Stimulated activated CD8-positive, alpha-beta memory T cell treated with anti-CD3 and anti-CD28 coated beads, Interleukin-7, amount 100 ng/mL, for 24 hours (primary cell): ENCODE measurements at places on chromosomes 5 and 9.

- no peak for DNase-seq
Measured at GRCh38 chr9:79189511-79189924, 382.2 kb upstream of the TLE4 start.

DNA sequence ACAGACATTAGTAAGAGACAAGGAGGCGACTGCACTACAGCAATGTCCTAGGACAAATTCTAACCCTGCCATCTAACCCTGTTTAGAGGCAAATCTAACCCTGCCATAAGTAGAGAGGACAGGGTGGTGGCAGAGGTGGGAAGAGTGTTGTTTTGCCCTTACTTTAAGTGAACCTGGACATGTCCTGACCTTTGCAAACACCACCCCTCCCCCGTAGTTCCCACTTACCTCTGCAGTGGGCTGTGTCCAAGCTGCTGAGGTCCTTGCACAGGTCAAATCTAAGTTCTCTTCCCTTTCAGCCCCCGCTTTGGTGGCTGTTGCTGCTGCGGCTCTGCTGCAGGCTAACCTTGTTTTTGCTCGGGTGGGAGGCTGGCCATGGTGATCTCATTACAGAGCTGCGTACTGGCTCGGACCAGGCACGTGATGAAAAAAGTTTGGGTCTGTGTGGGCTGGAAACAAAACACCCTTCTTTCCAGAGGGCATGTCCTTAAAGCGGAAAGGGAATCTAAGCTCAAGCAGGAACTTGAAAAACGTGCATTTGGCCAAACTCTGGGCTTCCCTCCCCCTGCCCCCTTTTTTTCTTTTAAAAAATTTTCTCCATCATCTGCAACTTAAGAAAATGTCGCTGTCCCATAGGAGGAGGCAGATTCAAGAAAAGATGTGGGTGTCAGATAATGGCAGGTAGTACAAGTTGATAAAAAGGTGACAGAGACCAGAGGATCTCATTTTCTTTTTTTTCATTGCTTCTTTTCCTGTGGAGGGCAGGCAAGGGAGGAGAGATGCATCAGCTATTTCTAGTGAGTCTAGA lies at the start of gene FAXDC2:
Gene FAXDC2 (minus strand): TSS at position 349 of the 808 bp plus-strand sequence. CDS start 12,425 bp downstream, outside the sequence.
- no peak for DNase-seq

- DNase-seq: no peak
Measured at GRCh38 chr5:92492908-92493307, 1088.1 kb downstream of the NR2F1-AS1 start.

DNA sequence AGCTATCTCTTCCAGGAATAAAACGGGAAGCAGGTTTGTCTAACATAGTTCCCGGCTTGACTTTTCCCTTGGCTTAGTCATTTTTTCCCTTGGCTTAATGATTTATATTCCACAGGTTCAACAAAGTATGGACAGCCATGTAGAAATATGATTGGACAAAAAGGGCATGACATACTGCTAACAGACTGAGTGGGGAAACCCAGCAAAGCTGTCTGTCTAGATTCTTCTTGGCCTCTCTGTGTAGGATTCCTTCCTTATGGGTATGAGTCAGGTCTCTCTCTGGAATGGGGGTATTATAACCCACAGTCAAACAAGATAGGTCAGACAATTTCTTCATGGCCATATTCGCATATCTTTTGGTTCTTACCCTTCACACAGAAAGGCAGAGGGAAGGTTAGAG lies 5.7 kb upstream of the MTAP start:
- no peak for DNase-seq

DNA sequence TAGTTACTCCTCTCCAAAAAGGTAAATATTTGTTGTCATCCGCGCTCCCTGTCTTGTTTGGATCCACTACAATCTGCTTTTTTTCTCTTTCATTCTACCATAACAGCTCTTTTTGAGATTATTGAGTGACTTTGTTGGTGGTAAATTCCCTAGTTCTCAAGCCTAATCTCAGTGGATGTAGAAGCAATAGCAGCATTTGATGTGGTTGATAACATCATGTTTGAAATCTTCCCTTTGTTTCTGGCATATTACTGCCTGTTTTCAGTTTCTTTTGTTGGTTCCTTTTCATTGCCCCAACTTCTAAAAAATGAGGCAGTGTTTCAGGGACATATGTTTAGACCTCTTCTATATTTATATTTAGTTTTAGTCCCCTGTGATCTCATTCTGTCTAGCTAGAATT lies 8.9 kb downstream of the CDC42SE2 start:
- no peak for DNase-seq

GRCh38 chr9:91857291-91858212 lies 92.5 kb downstream of the ROR2 start:
- DNase-seq: no peak

DNA sequence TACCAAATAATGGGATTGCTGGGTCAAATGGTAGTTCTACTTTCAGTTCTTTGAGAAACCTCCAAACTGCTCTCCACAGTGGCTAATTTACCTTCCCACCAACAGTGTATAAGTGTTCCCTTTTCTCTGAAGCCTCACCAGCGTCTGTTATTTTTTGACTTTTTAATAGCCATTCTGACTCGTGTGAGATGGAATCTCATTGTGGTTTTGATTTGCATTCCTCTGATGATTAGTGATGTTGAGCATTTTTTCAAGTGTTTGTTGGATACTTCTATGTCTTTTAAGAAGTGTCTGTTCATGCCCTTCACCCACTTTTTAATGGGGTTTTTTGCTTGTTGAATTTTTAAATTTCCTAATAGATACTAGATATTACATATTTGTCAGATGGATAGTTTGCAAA lies 28.4 kb upstream of the SUSD1 start:
- DNase-seq: no peak

DNA sequence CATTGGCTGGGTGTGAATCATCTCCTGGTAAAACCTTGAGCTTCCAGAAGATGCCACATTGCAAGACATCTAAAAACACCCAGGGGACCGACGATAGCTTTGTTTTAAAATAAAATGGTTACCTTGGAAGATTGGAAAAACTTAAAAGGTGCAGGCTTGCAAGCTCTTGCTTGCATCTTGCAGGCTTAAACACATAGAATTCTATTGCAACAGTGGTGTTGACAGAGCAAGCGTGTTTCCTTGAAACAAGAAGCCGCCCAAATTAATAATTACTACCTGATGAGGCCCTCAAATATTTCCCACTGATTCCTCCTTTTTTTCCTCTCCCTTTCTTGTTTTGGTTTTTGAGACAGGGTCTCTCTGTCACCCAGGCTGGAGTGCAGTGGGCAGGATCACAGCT lies 137.1 kb upstream of the BASP1 start:
- DNase-seq: no peak

DNA sequence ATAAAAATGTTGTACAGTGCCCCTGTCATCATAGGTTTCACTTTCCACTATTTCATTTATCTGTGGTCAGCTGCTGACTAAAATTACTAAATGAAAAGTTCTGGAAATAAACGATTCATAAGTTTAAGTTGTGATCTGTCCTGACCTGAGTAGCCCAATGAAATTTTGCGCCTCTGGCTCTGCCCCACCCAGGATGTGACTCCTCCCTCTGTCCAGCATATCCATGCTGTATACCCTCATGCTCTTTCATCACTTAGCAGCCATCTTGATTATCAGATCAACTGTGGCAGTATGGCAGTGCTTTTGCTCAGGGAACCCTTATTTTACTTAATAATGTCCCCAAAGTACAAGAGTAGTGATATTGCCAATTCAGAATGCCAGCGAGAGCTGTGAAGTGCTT lies 97.3 kb downstream of the STARD4 start:
- no peak for DNase-seq

DNA sequence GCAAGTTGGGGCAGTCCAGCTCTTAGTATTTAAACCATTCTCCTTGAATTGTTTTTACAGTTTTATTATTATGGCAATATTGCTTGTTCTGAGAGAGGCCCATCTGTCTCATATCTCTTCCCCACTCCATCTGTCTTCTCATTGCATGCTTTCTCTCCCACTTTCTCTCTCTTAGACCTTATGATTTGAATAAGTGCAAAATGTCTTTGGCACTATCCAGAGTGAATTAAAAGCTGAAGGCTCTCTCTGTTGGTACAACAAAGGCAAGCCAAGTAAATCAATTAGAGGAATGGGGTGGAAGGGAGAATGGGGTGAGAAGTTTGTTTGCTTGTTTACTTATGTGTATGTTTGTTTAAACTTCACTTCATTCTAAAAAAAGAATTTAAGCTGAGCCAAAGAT lies 195.3 kb upstream of the RFX3 start:
- DNase-seq: no peak

- no peak for DNase-seq
Measured at GRCh38 chr5:178244576-178244975, 12.0 kb upstream of the PHYKPL start.

- no peak for DNase-seq
Measured at GRCh38 chr5:107966201-107966600, 295.5 kb upstream of the EFNA5 start.

DNA sequence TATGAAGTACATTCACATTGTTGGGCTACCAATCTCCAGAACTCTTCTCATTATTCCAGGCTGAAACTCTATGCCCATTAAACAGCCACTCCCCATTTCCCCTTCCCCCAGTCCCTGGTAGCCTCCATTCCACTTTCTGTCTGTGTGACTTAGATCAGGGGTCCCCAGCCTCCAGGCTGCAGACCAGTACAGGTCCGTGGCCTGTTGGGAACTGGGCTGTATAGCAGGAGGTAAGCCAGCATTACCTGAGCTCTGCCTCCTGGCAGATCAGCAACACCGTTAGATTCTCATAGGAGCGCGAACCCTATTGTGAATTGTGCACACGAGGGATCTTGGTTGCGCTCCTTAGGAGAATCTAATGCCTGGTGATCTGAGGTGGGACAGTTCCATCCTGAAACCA lies 23.1 kb downstream of the ZNF618 start:
- no peak for DNase-seq

DNA sequence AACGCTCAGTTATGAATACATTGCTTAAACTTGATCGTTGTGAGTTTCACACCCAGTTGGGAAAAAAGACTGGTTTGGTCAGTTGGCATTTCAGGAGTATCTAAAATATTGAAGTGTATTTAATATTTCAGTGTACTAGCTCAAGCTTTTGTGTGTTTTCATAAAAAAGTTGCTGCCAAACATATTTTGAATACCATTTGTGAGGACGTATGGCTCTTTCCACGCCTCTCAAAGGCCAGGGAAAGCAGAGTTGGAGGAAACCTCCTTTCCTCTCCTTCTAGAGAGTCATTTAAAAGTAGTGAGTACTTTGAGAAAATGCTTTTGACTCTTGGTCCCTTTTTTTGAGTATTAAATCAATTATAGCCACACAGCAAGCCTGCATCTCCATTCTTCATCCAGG lies 43.2 kb upstream of the ANKRD33B start:
- no peak for DNase-seq

GRCh38 chr5:99331061-99331460 lies 402.3 kb upstream of the CHD1 start:
- no peak for DNase-seq

- DNase-seq: no peak
Measured at GRCh38 chr9:1400983-1401382, 350.8 kb downstream of the DMRT2 start.

DNA sequence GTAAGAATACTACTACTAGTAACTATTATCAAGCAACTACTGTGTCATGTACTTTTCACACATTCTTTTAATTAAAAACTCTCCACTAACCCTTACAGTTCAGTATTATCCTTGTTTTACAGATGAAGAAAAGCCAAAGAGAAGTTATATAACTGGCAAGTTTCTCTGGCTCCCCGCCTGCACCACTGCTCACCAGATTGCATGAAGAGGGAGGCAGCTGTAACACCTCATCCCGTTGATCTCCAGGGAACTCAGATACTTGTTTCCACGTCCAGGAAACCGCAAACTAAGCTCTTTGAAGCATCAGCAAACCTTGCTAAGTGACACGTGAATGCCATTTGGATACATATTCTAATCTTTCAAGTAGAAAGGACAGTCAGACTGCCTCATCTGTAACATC lies 70.3 kb downstream of the RIGI start:
- DNase-seq: no peak

- no peak for DNase-seq
Measured at GRCh38 chr5:74293182-74293581, 347.3 kb downstream of the ENC1 start.

DNA sequence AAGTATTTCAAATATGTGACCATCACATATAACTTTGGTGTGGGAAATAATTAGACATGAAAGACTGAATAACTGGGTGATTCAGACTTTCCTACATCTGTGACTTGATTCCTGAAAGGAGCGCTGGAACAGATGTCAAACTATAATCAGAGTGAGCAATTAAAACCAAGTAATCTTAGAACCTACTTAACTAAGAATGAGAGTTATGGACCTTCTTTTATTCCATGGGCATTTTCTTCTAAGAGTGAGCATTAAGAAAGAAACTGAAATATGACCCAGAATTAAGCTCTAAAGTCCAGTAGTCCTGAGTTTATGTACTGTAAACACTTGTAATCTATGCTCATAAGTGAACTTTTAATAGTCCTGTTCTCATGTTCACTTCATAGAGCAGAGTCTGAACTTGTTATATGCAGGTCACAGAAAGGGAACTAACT lies 68.4 kb downstream of the PAM start:
- DNase-seq: no peak

DNA sequence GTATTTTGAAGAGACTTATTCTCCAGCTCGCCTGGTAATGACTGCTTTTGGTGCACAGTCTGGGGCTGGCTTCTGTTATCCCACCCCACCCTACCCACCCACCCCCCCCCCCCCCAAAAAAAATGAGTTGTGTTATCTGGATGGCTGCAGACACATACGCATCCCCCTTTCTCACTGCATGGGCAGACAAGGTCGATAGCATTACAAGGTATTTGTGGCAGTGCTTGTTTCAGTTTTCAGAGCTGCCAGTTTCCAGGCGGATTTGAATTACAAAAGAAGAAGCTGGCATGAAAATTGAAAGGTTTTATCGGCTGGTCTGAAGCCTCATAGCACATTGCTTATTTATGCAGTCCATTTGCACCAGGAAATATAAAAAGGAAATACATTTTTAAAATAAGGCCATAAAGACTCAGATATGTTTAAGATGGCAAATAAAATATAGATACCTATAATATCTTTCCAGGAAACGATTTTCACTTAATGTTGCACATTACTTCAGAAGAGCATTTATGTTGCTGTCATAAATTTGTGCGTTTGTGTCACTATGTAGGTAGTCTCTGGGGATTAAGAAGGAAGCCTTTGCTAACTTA lies 85.1 kb upstream of the GRHPR start:
- DNase-seq: no peak

DNA sequence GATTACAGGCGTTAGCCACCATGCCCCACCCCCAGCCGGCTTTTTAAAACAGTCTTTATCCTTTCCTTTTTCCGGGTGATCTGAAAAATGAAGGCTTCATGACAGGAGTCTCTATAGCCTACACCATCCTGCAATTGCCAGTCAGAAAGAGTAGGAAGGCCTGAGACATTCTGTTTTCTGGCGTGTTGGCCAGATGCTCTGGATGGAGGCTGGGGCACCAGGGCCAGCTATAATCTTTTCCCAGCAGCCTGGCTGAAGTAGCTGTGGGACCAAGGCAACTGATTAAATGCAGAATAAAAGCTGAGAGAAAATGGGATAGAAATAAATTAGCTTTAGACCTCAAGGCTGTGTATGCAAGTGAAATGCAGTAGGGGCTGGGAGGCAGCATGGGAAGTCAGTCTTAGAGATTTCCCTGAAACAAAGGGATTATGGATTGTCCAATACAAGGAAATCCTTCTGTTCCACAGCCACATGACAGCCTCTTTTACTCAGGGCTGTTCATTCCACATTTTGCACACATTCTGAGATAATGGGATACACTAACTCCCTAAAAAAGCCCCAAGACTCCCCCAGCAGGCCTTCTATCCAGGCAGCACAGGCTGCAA lies 116.0 kb upstream of the LRRTM2 start:
- DNase-seq: no peak
